ENCODE measurements at places on chromosomes 1 and 21. TPM values are rescaled to one million over a fixed set of nuclear protein-coding genes. Genes with fewer than 3 reads are reported as not detected.

The NUDT4B gene
- total RNA-seq, result 1.5 TPM

The TMEM269 gene
- not detected for total RNA-seq

The ANP32E gene
- 101 TPM for total RNA-seq

The RNF223 gene
- not detected for total RNA-seq

The KRTAP7-1 gene
- total RNA-seq, result not detected

The ASPM gene
- 1.4 TPM for total RNA-seq

The OR10Z1 gene
- total RNA-seq, result not detected

The GCSAML gene
- 0.37 TPM for total RNA-seq

The ITLN1 gene
- total RNA-seq, result not detected

The CTNNBIP1 gene
- 4.7 TPM for total RNA-seq

The GBP7 gene
- total RNA-seq, result 0.29 TPM

The FCRL5 gene
- not detected for total RNA-seq

The LRRC39 gene
- total RNA-seq, result 0.30 TPM

The BRINP3 gene
- total RNA-seq, result not detected

The NHLH1 gene
- total RNA-seq, result 0.45 TPM

The MCOLN2 gene
- 67.7 TPM for total RNA-seq

The GUCA2B gene
- not detected for total RNA-seq

The FNBP1L gene
- 3.0 TPM for total RNA-seq

The ESPN gene
- total RNA-seq, result 0.60 TPM

The CYP4A22 gene
- total RNA-seq, result not detected

The USH2A gene
- total RNA-seq, result not detected

The SAMSN1 gene
- 107 TPM for total RNA-seq

The CELA2A gene
- total RNA-seq, result 0.83 TPM

The KDM1A gene
- total RNA-seq, result 90.9 TPM

The PDE9A gene
- 4.7 TPM for total RNA-seq

The PODN gene
- total RNA-seq, result not detected

The RPTN gene
- not detected for total RNA-seq

The RHBDL2 gene
- not detected for total RNA-seq

The RCAN3 gene
- total RNA-seq, result 45.0 TPM

The CHODL gene
- not detected for total RNA-seq

The TMEM54 gene
- 0.61 TPM for total RNA-seq

The TMEM125 gene
- total RNA-seq, result not detected

The CXADR gene
- total RNA-seq, result 0.30 TPM

The B3GALT5 gene
- 0.03 TPM for total RNA-seq

The VWA5B1 gene
- total RNA-seq, result not detected

The CD160 gene
- total RNA-seq, result 2.2 TPM

The C1QC gene
- 0.38 TPM for total RNA-seq

The MTARC2 gene
- total RNA-seq, result not detected

All from activated T-cell treated with anti-CD3 and anti-CD28 coated beads, Interleukin-2, amount 50 U/mL, for 4 hours (primary cell).